ENCODE measurements at places on chromosomes 2 and 18.

DNA sequence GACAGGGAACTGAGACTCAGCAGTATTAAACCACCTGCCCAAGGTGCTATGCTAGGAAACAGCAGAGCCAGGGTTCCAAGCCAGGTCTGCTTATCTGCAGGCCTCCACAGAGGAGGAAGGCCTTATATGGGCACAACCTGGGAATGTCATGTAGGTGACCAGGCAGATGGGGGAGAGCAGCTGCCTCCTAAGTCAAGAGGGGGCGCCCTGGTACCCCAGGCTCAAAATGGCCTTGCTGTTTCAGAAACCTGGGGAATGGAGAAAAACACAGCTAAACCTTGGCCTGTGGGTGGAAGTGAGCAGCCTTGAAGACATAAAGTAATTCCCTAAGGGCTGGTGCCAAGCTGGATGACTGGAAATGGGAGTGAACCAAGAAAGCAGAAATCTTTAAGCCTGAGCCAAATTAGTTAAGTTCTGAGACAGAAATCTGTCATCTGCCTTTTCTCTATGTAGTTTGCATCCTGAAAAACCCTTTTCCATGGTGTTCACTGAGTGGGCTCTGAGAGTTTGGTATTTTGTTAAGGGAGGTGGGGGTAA is 79.1 kb downstream of the MAPK4 start:
- DNase-seq = no peak

GRCh38 chr18:9244376-9244775 is 90.2 kb upstream of the TWSG1 start:
- DNase-seq = no peak

- peak; percentile 57 for DNase-seq
Observed at GRCh38 chr2:10447300-10447894, 730 bp downstream of the ODC1 start.

- DNase-seq = no peak
Observed at GRCh38 chr2:1800716-1801388, 56.5 kb upstream of the PXDN start.
